Ovary (tissue), 10 donors: ENCODE measurements at places on chromosomes 12 and 14. TPM values are rescaled to one million over a fixed set of nuclear protein-coding genes. Genes with fewer than 3 reads are reported as not detected.

- H3K4me3 ChIP-seq = no peak overlapping the region
- H3K4me1 ChIP-seq = peaks cover 1% of the 10 kb centered on the region
- no peaks in the 10 kb centered on the region for H3K36me3 ChIP-seq
- no peak overlapping the region for H3K27ac ChIP-seq
- H3K27me3 ChIP-seq = no peaks in the 10 kb centered on the region
Observed at GRCh38 chr12:24742378-24742777, 206.5 kb downstream of the BCAT1 start.

The GYS2 gene
- total RNA-seq = not detected

DNA sequence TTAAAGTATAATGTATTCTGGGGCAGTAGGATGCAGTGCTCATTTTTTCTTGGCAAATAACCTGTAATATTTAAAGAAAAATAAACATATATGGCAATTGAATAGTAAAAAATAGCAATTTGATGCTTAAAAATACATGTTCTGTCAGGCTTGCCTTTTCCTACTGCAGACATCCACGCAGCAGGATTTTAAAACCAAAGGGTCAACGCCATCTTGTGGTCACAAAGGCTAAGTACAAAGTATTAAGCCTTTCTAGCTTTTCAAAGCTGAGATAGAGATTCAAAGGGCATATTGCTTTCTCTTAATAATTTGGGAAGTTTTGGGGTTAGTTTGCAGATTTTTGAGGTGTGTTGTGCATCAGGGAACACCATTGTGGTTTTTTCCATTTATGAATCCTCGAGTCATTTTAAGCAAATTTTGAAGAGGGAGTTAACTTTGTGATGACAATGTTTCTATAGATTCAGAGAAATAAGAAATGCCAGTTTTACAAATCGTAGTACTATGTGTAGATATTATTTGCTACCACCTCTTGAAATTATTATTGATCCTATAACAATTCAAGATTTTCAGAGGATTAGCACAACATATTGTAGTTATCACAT is 4.7 kb upstream of the CCER1 start:
- no peak for DNase-seq
- H3K4me1 ChIP-seq = no peaks in the 10 kb centered on the region
- no peaks in the 10 kb centered on the region for H3K27me3 ChIP-seq

- no peak overlapping the region for H3K27ac ChIP-seq
- no peaks in the 10 kb centered on the region for H3K27me3 ChIP-seq
- H3K4me1 ChIP-seq = no peaks in the 10 kb centered on the region
- no peak overlapping the region for H3K4me3 ChIP-seq
Observed at GRCh38 chr14:74391479-74391878, 34.5 kb downstream of the SYNDIG1L start.

DNA sequence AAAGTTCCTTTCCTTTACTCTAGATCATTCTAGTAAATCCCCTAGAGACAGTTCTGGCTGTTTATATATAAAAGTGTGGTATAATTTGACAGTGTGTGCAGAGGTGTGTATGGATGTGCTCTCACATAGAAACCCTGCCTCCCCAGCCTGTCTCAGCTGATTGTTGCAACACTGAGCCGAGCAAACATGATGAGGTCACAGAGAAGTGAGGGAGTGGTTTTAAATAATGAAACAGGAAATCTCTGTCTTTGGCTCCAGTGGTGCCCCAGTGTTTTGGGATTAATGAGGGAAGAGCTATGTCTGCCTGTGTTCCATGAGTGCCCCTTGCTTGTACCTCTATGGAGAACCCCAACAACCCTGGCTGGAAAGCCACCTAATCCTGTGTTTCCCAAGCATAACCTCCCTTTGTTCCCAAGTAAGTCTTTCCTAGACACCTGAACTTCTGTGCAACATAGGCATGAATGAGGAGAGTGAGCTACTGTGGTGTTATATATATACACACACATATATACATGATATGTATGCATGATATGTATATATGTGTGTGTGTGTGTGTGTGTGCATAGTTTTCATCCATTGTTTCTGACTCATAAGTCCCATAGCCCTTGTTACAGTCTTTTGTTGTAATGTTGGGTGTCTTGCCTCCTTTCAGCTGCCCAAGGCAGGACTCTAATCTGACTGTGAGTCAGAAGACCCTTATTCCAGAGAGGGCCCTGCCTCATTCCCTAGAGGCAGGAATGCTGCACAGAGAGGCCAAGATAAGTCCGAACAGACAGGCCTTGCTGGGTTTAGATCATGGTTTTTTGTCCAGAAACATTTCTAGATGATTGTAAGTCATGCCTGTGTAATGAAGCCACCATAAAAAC is 18.0 kb downstream of the TRAF3 start:
- no peak overlapping the region for H3K4me3 ChIP-seq
- H3K4me1 ChIP-seq = peaks cover 3% of the 10 kb centered on the region
- no peaks in the 10 kb centered on the region for H3K27me3 ChIP-seq
- DNase-seq = no peak
- H3K27ac ChIP-seq = no peak overlapping the region
- H3K36me3 ChIP-seq = no peaks in the 10 kb centered on the region

DNA sequence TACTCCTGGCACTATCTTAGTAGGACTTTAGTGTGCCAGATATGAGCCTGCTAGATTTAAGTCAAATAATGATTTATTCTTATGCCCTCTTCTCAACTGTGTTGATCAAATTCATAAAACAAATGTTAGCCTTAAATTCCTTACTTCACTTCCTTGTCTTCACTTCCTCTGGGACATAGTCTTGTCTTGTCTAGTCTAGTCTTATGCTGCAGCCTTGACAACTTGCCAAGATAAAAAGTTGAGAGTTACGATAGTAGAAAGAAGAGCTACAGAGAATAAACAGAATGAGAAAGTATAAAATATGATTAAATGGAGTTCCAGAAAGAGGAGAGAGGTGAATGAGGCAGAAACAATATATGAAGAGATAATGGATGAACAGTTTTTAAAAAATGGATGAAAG is 378.1 kb downstream of the DAD1 start:
- H3K27me3 ChIP-seq = no peaks in the 10 kb centered on the region
- DNase-seq = no peak
- no peaks in the 10 kb centered on the region for H3K36me3 ChIP-seq

The KRT8 gene
- 52.7 TPM for total RNA-seq

GRCh38 chr12:71584356-71584755 is 79.3 kb downstream of the ZFC3H1 start:
- no peak overlapping the region for H3K4me3 ChIP-seq
- H3K4me1 ChIP-seq = no peaks in the 10 kb centered on the region
- H3K36me3 ChIP-seq = no peaks in the 10 kb centered on the region
- H3K27me3 ChIP-seq = no peaks in the 10 kb centered on the region

GRCh38 chr14:33335366-33335765 is 396.7 kb downstream of the NPAS3 start:
- no peak overlapping the region for H3K27ac ChIP-seq
- no peaks in the 10 kb centered on the region for H3K27me3 ChIP-seq
- H3K4me1 ChIP-seq = no peaks in the 10 kb centered on the region
- H3K4me3 ChIP-seq = no peak overlapping the region

The BATF gene
- 0.59 TPM for total RNA-seq

DNA sequence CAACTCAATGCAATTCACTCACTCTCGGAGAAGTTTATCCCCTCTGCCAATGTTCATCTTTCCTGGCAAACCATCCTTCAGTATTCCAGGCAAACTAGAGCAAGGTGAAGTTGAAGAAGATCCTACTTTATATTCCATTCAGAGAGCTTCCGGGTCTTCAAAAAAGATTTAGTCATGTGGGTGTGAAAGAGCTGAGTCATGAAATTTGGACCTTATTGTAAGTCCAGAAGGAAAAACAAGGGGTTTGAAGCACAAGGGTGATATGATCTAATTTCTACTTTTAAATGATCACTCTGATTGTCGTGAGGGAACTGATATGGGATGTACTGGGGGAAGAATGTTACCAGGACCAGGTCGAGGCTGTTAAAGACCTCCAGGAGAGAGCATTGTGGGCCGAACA is 2.8 kb upstream of the PRH2 start:
- H3K36me3 ChIP-seq = no peaks in the 10 kb centered on the region
- DNase-seq = no peak
- H3K4me1 ChIP-seq = no peaks in the 10 kb centered on the region
- H3K4me3 ChIP-seq = no peak overlapping the region

The ACOT6 gene
- not detected for total RNA-seq

The SOCS4 gene
- total RNA-seq = 14.9 TPM

GRCh38 chr12:4626543-4626942 is 22.3 kb downstream of the AKAP3 start:
- no peaks in the 10 kb centered on the region for H3K4me1 ChIP-seq
- H3K27ac ChIP-seq = no peak overlapping the region
- no peak overlapping the region for H3K4me3 ChIP-seq
- no peak for DNase-seq

DNA sequence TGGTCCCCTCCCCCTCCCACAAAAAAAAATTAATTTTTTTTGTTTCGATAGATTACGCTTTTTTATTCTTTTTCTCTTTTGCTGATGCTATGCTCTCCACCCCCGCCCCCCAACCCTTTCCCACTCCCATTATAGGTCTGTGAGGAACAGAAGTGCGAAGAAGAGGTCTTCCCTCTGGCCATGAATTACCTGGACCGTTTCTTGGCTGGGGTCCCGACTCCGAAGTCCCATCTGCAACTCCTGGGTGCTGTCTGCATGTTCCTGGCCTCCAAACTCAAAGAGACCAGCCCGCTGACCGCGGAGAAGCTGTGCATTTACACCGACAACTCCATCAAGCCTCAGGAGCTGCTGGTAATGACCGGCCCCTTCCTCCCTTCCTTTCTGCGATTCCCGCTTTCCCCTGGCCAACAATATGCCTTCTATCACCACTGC is 2.3 kb downstream of the CCND2 start:
- H3K27ac ChIP-seq = no peak overlapping the region
- no peaks in the 10 kb centered on the region for H3K27me3 ChIP-seq
- peaks cover 16% of the 10 kb centered on the region for H3K4me1 ChIP-seq

The STAB2 gene
- 0.05 TPM for total RNA-seq

The PTPRR gene
- not detected for total RNA-seq

DNA sequence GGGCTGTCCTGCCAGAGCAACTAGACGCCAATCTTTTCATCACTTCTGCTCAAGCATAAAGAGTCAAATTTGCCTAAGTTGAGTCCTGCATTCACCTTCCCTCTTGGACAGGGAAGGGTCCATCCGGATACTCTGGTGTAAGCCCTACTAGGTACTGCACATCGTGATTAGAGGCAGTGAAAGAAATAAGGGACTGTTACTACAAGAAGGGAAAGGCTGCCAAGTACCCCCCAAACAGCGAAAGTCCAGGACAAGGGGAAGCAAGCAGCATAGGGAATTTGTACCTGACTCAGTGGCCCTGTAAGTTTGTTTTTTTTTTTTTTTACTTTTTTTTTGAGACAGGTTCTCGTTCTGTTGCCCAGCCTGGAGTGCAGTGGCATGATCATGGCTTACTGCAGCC is 13.7 kb upstream of the PLEKHH1 start:
- no peaks in the 10 kb centered on the region for H3K36me3 ChIP-seq
- no peaks in the 10 kb centered on the region for H3K4me1 ChIP-seq
- no peaks in the 10 kb centered on the region for H3K27me3 ChIP-seq
- H3K4me3 ChIP-seq = no peak overlapping the region

DNA sequence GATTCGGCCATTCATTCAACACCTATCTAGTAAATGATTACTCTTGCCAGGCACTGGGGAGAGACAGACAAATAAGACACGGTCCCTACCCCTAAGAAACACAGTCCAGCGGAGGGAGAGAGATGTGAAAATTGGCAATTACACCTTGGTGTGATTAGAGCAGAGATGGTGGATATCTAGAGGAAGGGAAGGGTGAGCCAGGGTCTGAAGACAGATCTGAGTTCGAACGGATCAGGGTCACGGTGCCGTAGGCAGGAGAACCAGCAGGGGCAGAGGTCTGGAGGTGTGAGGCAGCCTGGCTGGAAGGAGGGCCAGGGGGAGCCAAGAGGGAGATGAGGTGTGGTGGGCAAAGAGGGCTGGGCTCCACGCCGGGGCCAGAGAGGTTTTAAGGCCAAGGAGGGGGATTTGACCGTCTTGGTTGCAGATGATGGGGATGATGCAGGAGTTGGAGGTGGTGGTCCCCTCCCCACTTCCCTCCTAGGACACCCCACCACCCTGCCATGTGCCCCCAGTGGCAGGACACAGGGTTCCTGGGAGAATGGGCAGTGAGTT is 27.1 kb downstream of the FAM222A start:
- H3K27ac ChIP-seq = no peak overlapping the region
- no peak overlapping the region for H3K4me3 ChIP-seq
- H3K4me1 ChIP-seq = peaks cover 8% of the 10 kb centered on the region
- H3K36me3 ChIP-seq = no peaks in the 10 kb centered on the region

DNA sequence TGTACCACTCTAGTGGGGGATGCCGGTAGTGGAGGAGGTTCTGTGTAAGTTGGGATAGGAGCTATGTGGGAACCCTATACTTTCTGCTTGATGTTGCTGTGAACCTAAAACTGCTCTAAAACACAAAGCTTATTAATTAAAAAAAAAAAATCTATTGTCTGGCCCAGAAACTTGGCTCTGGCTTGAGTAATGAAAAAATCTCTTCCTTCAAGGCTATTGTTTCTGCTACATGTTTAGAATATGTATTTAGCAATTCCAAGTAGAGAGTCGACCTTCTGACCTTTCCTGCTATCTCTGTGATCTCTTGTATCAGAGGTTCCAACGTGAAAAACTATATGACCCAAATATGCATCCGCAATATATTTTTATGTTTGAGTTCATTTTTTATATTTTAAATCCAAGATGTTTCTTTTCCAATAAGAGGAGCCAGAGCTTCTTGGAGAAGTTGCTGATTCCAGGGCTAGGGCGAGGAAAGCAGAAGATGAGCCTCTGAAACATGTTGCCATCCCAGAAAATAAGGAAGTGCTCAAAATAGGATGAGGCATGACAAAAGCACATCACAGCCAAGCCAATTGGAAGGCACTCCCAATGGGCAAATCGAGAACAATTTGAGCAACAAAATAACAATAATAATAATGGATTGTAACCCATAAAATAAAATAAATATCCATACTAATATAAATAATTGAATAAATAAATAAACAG is 184.6 kb upstream of the TMEM260 start:
- H3K27ac ChIP-seq = no peak overlapping the region
- H3K36me3 ChIP-seq = no peaks in the 10 kb centered on the region
- no peak for DNase-seq
- no peaks in the 10 kb centered on the region for H3K27me3 ChIP-seq
- no peak overlapping the region for H3K4me3 ChIP-seq

DNA sequence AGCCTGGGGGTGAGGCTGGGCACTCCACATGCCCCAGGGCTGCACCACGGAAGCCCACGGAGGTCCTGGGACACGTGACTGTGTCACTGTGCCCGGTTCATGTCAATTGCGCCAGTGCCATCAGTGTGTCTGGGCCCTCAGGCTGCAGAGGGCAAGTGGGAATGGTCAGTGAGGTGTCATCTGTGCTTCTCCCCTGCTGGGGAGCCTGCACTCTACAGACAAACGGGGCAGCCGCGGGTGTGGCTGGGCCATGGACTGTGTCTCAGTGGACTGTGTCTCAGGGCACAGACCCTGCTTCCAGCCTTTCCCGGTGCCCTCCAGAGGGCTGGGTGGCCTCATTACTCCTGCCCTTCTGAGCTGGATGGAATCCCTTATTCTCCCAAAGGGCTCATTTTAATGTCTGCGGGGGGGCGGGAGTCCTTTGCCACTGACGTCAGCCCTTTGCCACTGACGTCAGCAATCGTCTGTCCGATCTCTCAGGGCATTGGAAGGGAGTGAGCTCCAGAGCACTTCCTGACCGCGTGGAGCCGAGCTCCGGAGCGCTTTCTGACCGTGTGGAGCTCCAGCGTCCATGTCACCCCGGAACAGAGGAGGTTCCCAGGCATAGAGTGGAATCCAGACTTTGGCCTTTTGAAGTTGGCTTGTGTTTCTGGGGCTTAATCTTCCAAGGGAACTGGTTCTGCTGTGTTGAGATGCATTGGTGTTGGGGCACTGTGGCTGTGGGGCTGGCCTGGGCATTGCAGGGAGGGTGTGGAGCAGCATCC is 72.4 kb downstream of the ADGRD1 start:
- no peaks in the 10 kb centered on the region for H3K27me3 ChIP-seq
- H3K4me1 ChIP-seq = no peaks in the 10 kb centered on the region
- no peak for DNase-seq
- H3K36me3 ChIP-seq = no peaks in the 10 kb centered on the region
- no peak overlapping the region for H3K27ac ChIP-seq
- no peak overlapping the region for H3K4me3 ChIP-seq
